ENCODE measurements at places on chromosomes 1 and 21. TPM values are rescaled to one million over a fixed set of nuclear protein-coding genes. Genes with fewer than 3 reads are reported as not detected.

Gene CATSPERE
- 0.09 TPM for total RNA-seq

Gene FMO2
- not detected for total RNA-seq

Gene LPAR3
- 0.57 TPM for total RNA-seq

GRCh38 chr1:225299624-225300023 lies 128.2 kb downstream of the LBR start:
- DNase-seq: no peak

- no peak for DNase-seq
These were observed 123.3 kb downstream of the HMCN1 start for GRCh38 chr1:185857442-185857841.

Measured in NCI-H460 (cell line).